EH (cell line): ENCODE measurements at places on chromosomes 4 and X.
A peak's percentile ranks its signal among the peaks of the same experiment; 100 is the strongest.

- DNase-seq, result no peak
Measured at GRCh38 chrX:65241059-65241721, 264.9 kb upstream of the ZC4H2 start.

DNA sequence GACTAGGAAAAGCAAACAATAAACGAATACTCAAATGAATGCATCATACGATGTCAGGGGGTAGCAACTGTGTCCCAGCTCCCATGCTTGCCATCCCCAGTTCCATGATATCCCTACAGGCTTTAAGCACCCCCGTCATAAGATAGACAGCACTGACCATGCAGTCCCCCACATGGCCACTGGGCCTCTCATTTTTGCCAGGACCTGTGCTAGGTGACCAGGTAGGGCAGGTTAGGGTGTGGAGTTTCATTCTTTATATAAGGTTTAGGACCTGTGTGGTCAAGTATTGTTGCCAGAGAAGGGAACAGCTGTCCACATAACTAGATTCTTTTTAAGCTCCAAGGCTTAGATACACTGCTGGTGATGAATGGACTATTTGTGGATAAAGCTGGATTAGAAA is 9.7 kb downstream of the PPEF2 start:
- DNase-seq, result no peak

DNA sequence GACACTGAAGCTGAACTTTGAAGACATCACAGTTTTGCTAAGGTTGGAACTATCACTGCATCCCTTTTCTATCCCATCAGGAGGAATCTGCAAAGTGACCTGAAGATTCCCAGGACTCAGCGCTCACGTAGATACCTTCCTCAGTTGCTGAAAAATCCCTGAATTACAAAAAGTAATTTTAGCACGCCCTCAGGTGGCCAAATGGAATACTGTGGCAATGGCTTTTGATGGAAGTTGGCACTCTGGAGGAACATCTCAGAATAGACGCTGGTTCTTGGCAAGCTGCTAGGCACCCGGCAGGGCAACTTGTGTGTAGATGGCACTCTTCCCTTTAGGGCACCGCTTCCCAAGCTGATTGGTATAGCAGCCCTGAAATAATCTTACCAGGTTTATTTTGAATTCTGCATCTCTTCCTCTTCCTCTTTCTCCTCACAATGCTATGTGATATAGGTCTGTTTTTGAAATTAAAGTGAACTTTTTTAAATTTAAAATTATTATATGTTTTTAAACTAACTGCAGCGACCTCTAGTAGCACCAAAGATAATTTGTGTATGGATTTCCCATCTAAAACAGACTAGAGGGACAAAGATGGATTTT is 16.3 kb upstream of the ESX1 start:
- peak; percentile 34 for DNase-seq

DNA sequence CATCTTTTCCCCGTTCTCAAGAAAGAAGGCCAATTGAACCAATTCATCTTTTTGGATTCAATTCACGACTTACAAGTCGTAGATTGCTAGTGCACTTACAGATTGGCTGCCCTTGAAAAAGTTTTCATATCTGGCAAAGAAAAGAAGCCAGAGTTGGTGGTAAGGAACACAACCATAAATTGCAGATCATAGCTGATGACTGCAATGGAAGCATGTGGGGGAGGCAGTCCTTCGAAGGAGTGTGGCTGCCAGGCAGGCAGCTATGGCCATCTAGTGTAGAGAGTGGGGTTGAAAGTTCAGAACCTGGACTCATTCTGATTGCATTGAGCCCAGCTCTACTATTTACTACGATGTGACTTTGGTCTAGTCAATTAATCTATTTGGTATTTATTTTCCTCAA is 4.5 kb downstream of the GPM6A start:
- DNase-seq, result no peak

GRCh38 chr4:182105416-182105815 is 137.8 kb upstream of the TENM3 start:
- DNase-seq, result no peak

GRCh38 chrX:39194673-39195072 is 393.4 kb downstream of the MID1IP1 start:
- DNase-seq, result no peak

DNA sequence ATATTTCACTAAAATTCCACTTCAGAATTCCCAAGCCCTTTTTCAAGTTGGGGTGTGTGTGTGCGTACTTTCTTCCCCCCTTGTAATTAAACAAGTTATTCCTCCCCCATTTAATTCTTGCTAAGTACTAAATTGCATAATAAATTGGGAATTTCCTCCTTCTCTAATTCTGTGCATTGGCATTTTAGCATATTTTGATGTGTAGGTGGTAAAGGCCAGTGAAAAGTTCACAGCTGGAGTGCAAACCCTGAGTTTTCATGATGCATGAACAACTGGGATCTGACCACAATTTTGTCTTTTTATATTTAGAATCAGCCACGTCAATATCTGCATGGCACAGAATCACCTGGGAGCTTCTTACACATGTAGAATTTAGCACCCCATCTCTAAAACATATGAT is 18.5 kb downstream of the ANXA3 start:
- no peak for DNase-seq

- no peak for DNase-seq
Measured at GRCh38 chrX:14300376-14300775, 229.0 kb upstream of the GLRA2 start.

DNA sequence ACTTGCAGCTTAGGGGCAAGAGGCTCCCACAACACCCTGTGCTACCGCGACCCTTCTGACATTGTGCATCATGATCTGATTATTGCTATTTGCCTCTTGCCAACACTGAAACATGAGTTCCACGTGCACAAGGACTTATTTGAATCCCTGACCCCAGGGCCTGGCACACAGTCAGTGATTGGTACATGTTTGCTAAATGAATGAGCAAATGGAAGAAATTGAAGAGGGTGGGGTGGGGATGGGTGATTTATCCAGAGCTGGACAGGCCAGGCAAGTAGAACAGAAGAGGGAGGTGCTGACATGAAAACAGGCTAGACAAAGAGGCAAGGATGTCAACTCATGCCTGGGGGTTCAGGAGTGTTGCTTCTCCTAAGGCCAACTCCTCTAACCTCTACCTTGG is 24.9 kb upstream of the RPL39 start:
- no peak for DNase-seq

DNA sequence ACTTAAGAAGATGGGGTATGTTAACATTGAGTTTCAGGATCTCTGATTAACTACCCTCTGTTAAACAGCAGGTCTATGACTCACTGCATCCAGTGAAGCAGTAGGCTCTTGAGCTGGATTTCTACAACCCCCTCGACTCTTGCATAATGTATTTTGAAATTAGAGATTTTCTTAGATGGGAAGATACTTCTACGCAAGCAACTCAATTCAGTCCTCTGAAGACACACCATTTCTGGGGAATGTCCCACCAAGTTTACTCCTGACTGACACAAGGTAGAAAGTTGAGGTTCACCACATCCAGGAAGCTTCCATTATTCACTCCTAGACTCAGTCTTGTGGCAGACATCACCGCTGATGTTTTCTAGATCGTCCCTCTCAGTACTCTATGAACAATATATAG is 12.9 kb downstream of the PALLD start:
- DNase-seq, result peak; percentile 16
